RWPE2 (cell line): ENCODE measurements at places on chromosomes 3 and 15.

DNA sequence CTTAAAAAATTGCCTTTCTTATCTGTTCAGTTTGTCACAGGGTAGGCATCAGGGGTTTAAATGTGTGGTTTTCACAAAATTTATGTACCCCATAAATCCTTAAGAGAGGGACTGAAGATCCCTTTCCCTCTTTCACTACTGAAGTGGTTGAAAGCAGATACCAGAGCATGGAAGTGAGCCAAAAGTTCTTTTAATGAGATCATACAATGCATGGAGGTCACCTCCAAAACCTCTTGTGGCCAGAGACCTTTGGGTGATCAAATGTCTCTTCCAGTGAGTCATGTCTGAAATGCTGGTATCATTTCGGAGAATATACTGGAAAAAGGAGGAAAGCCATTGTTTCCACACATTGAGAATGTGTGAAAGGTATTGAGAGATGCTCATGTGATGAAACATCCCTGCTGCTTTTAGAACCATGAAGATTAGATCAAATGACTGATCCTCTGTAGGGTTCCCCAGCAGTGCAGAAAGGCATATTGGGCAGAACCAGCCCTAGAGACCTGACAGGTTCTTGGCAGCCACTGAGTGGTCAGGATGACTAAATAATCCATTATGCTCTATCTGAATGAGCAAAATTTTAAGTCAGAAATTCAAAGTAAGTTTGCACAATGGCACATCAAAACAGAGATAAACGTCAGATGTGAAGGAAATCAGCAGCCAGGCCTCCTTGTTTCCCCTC, 165.8 kb upstream of the SLC2A2 start:
- DNase-seq = peak; percentile 70

DNA sequence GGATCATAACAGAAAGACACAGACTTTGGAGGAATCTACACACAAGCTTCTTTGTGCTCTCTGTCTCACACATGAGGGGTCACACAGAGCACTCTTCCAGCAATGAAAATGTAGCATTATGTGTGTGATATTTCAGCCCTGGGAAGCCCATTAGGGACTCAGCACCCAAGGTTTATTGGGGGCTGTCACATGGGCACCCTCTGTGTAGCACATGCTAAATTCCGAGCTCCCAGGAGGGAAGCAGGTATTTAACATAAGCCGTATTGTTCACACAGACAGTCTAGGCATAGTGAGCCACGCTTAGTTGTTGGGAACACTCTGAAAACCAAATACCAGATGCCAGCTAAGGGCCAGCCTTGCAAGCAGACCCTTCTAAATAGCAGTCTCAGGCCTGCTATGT, 261.6 kb upstream of the MANF start:
- DNase-seq = no peak

- DNase-seq = no peak
Measured at GRCh38 chr15:61037031-61037430, 192.1 kb downstream of the RORA start.

DNA sequence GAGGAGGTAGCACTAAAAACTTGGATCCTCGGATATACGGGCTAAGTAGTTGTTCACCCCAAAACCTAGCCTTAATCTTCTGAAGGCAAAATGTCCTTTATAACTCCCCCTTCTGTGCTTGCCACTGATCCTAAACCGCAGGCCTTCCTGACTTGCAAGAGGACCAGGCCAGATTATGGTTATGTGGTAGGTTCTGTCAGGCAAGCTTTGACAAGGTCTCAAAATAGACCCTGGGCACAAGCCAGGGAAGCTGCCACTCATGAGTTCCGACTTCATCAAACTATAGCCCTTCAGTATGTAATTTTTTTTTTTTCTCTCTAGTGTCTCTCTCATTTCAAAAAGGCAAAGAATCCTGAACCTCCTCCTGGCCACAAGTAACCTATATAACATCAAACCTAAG, 3.2 kb downstream of the LRRFIP2 start:
- no peak for DNase-seq

DNA sequence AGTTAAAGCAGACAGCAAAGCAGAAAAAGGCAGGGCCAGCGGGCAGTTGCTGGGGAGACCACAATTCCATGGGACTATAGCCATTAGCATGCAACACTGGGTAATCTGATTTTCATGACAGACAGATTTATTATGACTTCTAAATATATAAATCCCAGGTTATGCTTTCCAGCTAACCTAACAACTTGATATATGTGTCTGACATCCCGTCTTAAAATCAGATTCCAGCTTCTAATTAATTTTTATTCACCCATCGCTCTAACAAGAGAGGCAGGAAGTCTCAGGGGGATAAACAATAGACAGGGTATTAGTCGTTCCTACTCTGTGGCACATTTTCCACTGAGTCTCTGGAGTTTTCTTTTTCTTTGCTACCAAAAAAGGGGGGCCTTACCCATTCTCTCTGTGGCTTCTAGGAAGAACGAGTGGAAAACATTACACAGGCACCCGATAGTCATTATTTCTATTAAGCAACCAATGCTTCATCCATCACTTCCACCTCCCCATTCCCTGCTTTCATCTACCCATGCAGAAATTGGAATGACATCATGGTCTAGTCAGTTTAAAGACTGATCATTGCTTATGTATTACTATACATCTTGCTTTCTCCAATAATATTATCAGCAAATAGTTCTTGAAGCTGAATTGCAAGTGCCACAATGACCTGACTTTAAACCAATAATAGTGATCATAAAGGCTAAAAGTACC, 173.1 kb downstream of the FHIT start:
- DNase-seq = no peak

GRCh38 chr15:100721758-100722550, 119.6 kb downstream of the ASB7 start:
- peak; percentile 97 for DNase-seq

- no peak for DNase-seq
Measured at GRCh38 chr3:139482206-139482605, 5.9 kb upstream of the RBP2 start.

GRCh38 chr3:176615826-176616225, 581.5 kb downstream of the TBL1XR1 start:
- DNase-seq = no peak

GRCh38 chr3:162718697-162719096, 1222.1 kb downstream of the OTOL1 start:
- DNase-seq = no peak

GRCh38 chr15:75114327-75114726, 87.4 kb upstream of the C15orf39 start:
- no peak for DNase-seq

- DNase-seq = no peak
Measured at GRCh38 chr15:31985607-31986006, 44.7 kb upstream of the CHRNA7 start.

GRCh38 chr3:179852142-179852905, 184.4 kb downstream of the PEX5L start:
- DNase-seq = no peak

- DNase-seq = no peak
Measured at GRCh38 chr3:191915712-191916111, 454.7 kb downstream of the PYDC2 start.

DNA sequence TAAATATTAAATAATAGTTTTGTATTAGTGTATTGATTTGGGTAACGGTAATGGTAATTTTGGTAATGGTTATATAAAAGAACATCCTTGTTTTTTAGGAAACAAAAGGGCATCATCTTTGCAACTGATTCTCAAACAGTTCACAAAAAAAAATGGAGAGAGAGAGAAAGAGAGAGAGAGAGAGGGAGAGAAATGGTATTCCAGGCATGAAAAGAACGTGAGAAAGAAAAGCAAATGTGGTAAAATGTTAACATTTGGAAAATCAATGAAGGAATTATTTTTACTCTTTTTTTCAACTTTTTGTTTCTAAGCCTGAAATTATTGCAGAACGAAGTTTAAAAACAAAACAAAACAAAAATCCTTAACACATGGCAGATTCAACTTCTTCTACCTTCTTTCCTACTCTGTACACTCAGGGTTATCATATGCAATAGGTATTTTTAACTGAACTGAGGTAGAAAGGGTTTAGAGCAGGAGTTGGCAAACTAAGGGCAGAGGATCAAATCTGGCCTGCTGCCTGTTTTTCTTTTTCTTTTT, 2.2 kb upstream of the GLB1 start:
- no peak for DNase-seq

GRCh38 chr3:20041197-20041780, 1.0 kb downstream of the KAT2B start:
- DNase-seq = peak; percentile 69
